ENCODE measurements at places on chromosomes 7 and 10. TPM values are rescaled to one million over a fixed set of nuclear protein-coding genes. Genes with fewer than 3 reads are reported as not detected.
A peak's percentile ranks its signal among the peaks of the same experiment; 100 is the strongest.

Gene IGF2BP3
- 0.61 TPM for total RNA-seq

Gene AKR1D1
- total RNA-seq, result not detected

Gene PRR15
- not detected for total RNA-seq

Gene ERVW-1
- total RNA-seq, result not detected

Gene ANXA8
- total RNA-seq, result not detected

Gene LIPK
- total RNA-seq, result not detected

Gene GJD4
- not detected for total RNA-seq

GRCh38 chr7:54725255-54725654 lies 33.8 kb downstream of the SEC61G start:
- no peak overlapping the region for H3K4me3 ChIP-seq
- no peaks in the 10 kb centered on the region for H3K27me3 ChIP-seq
- DNase-seq, result no peak
- H3K27ac ChIP-seq, result no peak overlapping the region
- H3K4me1 ChIP-seq, result no peaks in the 10 kb centered on the region

- H3K4me1 ChIP-seq, result no peaks in the 10 kb centered on the region
- no peaks in the 10 kb centered on the region for H3K27me3 ChIP-seq
- H3K36me3 ChIP-seq, result no peaks in the 10 kb centered on the region
- no peak overlapping the region for H3K4me3 ChIP-seq
Measured at GRCh38 chr7:80960244-80960795, 41.5 kb upstream of the SEMA3C start.

- H3K27me3 ChIP-seq, result no peaks in the 10 kb centered on the region
- no peaks in the 10 kb centered on the region for H3K36me3 ChIP-seq
- H3K4me3 ChIP-seq, result no peak overlapping the region
Measured at GRCh38 chr7:85274454-85274853, 87.6 kb upstream of the SEMA3D start.

DNA sequence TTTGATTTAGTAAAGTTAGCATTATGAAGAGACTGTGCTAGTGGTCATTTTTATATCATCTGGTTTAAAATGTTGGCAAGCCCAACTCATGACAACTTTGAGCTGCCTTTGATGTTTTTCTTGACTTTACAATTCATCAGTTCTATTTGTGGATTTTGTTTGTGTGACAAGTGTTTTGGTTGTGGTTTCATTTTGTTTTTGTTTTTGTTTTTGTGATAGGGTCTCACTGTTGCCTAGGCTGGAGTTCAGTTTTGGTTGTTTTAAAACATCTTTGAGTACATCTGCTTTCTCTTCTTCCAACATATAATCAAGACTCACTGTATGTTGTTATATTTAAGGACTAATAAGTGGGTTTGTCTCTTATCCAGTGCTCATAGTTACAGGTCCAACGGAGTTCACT lies 17.6 kb upstream of the SFR1 start:
- no peak for DNase-seq
- no peaks in the 10 kb centered on the region for H3K27me3 ChIP-seq
- no peak overlapping the region for H3K27ac ChIP-seq
- peaks cover 4% of the 10 kb centered on the region for H3K4me1 ChIP-seq
- no peak overlapping the region for H3K4me3 ChIP-seq

DNA sequence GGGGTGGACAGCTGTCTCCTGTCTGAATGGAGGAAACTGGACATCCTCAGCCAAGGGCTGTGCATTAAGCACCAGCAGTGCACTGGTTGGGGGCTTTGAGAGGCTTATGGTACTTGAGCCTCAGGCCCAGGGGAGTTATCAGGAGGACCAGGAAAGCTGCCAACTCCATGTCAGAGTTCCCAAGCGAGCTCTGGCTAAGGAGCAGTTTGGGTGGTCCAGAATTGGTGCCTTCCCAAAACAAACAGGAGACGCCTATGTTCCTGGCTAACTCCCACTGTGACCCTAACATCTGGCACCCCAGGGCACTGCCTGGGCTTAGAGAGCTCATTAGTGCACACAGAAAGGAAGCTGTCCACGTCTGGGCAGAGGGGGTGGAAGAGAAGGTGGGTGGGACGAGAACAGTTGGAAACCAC lies 408.6 kb upstream of the NPVF start:
- H3K4me1 ChIP-seq, result no peaks in the 10 kb centered on the region
- H3K27ac ChIP-seq, result no peak overlapping the region
- no peaks in the 10 kb centered on the region for H3K36me3 ChIP-seq
- H3K27me3 ChIP-seq, result no peaks in the 10 kb centered on the region

- no peak for DNase-seq
- H3K4me1 ChIP-seq, result no peaks in the 10 kb centered on the region
- no peak overlapping the region for H3K4me3 ChIP-seq
- H3K27me3 ChIP-seq, result peaks cover 3% of the 10 kb centered on the region
Measured at GRCh38 chr7:70525991-70526390, 606.0 kb upstream of the GALNT17 start.

DNA sequence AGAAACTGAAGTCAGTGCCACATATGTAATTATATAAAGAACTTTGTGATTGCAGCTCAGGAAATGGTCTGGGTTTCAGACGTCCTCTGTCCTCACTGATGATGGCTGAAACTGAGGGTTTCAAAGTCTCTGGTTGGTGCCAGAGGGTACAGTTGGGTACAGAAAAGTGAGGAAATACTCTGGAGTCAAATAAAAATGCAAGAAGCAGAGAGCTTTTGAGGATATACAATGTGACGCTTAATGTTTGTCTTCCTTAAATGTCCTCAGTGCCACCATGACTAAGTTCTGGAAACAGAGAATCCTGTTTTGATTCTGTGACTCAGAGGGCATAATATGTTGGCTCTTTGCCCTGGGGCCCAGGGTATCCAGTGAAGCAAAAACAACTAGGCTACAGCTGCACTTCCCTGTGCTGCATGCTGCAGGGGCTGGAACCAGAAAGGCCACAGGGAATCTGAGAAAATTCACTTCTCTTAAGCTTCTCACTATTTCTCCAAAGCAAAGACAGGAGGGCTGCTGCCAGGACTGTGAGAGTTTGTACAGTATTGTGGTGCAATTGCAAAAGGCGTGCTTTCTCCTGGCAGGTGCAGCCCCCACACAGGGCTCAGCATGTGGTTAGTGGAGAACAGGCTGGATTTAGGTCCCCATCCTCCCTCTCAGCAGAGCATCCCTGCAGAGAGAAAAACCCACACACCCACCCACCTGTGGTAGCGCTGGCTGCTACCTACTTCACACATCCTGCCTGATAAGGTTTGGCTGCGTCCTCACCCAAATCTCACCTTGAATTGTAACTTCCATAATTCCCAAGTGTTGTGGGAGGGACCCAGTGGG lies 169.5 kb upstream of the SVIL start:
- no peak overlapping the region for H3K27ac ChIP-seq
- peak; percentile 40 for DNase-seq
- H3K27me3 ChIP-seq, result peaks cover 9% of the 10 kb centered on the region
- H3K36me3 ChIP-seq, result peaks cover 2% of the 10 kb centered on the region
- no peak overlapping the region for H3K4me3 ChIP-seq

- no peak for DNase-seq
- no peak overlapping the region for H3K27ac ChIP-seq
- H3K4me3 ChIP-seq, result no peak overlapping the region
- H3K36me3 ChIP-seq, result no peaks in the 10 kb centered on the region
Measured at GRCh38 chr10:103929381-103929921, 11.5 kb upstream of the STN1 start.

- no peaks in the 10 kb centered on the region for H3K36me3 ChIP-seq
- H3K27ac ChIP-seq, result no peak overlapping the region
- peaks cover 7% of the 10 kb centered on the region for H3K4me1 ChIP-seq
- H3K4me3 ChIP-seq, result no peak overlapping the region
- H3K27me3 ChIP-seq, result peaks cover 7% of the 10 kb centered on the region
Measured at GRCh38 chr10:7075110-7075509, 335.7 kb downstream of the SFMBT2 start.

DNA sequence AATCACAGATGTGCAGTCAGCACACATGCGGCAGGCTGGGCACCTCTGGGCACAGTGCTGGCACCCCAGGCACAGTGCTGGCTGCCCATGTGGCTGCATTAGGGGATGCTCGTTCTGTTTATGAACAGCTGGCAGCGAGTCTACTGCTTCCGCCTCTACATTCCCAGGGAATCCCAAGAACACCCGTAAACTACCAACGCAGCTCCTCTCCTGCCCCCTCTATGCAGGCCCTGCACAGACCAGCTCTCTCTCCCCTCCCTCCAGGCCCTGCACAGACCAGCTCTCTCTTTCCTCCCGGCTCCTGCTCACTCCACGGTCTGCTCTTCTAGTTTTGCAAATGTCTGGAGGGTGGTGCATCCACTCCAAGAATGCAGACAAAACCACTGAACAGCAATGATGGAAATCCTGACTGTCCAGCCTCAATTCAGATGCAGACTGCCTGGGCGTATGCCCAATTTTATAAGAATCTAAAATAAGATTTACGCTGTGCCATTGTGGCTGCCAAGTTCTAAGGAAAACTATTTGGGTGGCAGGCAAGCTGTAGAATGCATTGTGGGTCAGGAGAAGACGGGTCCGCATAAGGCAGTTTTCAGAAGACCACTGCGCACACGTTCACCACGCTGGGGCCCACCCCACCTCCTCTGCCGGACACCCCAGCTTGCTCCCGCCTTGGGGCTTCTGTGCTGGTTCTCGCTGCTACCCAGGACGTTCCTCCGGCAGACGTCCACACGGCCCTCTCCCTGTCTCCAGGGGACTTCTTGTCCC lies 234.6 kb downstream of the ZMYND11 start:
- DNase-seq, result no peak
- H3K27ac ChIP-seq, result no peak overlapping the region
- H3K4me1 ChIP-seq, result no peaks in the 10 kb centered on the region
- no peak overlapping the region for H3K4me3 ChIP-seq

DNA sequence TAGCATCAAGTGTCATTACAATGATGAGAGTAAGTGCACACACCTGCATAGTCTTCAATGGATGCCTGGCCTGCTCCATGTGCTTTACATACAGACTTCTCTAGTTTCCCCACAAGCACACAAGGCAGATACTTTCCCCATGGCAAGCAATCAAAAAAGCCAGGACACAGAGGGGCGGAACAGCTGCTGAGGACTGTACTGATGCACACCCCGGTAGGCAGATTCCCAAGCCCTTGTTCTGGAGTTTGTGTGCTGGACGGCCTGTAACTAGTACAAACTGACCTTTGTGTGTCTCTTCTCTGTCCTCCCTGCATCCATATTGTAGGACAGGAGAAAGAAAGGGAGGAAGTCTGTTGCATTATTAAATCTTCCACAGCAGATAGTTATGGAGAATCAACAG lies 25.8 kb downstream of the UBE2D4 start:
- DNase-seq, result no peak
- H3K27me3 ChIP-seq, result no peaks in the 10 kb centered on the region
- H3K4me1 ChIP-seq, result peaks cover 7% of the 10 kb centered on the region
- no peak overlapping the region for H3K4me3 ChIP-seq
- H3K36me3 ChIP-seq, result peaks cover 23% of the 10 kb centered on the region
- peak overlapping the region; percentile 30 for H3K27ac ChIP-seq

DNA sequence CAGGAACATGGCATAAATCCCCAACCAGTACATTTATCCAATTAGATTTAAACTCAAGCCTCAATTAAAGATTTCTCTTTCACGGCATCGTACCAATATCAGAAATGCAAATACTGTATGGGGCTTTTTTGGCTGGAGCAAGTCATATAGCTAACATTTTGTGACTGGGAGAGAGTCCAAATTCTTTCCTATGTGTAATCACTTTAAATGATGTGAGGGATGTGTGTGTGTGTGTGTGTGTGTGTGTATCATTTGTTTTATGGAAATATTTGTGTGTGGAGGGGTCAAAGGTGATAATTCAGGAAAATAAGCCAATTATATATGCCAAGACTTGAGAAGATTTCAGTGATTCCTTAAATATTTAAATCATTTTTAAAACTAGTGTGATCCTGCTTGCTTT lies 196.6 kb downstream of the TRIL start:
- H3K27me3 ChIP-seq, result peaks cover 2% of the 10 kb centered on the region
- no peaks in the 10 kb centered on the region for H3K36me3 ChIP-seq
- no peak overlapping the region for H3K4me3 ChIP-seq
- H3K27ac ChIP-seq, result no peak overlapping the region

GRCh38 chr7:39094731-39095130 lies 117.0 kb downstream of the POU6F2 start:
- peaks cover 6% of the 10 kb centered on the region for H3K27me3 ChIP-seq
- H3K4me1 ChIP-seq, result no peaks in the 10 kb centered on the region
- no peak for DNase-seq
- H3K4me3 ChIP-seq, result no peak overlapping the region
- H3K36me3 ChIP-seq, result no peaks in the 10 kb centered on the region

DNA sequence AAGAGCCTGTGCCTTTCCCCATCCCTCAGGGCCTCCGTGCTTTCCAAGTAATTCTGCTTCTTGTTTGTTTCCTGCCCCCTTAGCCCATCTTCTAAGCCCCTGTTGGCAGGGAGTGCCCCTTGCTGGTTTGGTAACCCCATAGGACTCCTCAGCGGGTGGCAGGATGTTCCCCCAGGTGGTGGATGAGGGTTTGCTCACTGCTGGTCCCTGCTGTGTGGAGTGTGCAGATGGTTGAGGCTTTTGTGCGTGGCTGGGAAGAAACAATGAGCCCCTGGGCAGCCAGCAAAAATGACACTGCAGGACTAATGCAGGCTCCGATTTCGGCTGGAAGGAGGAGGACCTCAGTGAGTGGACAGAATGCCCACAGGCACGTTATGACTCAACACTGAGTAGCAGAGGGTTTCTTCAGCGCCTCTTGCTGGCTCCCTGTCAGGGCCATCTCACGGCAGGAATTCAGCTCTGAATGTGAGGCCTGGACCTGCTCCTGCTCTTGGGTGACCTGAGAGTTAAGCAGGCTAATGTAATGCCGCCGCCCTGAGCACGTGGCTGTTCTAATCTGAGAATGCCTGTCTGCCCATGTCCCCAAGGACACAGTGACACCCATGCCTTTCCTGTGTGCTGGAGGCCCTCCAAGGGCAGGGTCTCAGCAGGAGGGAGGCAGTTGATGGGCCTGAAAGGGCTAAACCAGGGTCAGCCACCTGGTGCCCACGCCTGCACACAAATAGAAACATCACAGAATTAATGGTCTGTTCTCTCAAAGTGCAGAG lies 16.6 kb downstream of the BAG3 start:
- H3K36me3 ChIP-seq, result peaks cover 6% of the 10 kb centered on the region
- H3K27ac ChIP-seq, result no peak overlapping the region
- DNase-seq, result no peak

DNA sequence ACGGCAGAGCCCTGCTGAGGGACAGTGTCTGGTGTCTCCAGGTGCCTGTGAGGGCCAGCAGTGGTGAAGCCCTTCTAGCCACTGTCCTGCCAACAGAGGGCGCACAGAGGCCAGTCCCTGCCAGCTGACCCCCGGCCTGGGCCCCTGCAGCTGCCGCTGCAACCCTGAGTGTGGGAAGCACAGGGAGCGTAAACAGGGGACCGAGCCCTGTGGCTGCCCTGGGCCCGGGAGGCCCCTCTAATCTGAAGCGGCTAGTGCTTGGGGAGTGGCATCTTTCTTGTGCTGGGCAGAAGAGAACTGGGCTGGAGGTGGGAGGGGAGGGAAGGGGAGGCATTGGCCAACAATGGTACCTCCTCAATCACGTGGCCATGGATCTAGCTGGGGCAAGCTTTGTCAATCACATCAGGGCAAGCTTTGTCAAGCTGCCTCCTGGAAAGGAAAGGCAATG lies 34.6 kb downstream of the TRIM8 start:
- H3K4me3 ChIP-seq, result no peak overlapping the region
- peaks cover 6% of the 10 kb centered on the region for H3K36me3 ChIP-seq
- peaks cover 48% of the 10 kb centered on the region for H3K4me1 ChIP-seq
- peak; percentile 42 for DNase-seq

GRCh38 chr10:72184156-72184555 lies 31.7 kb upstream of the ANAPC16 start:
- peaks cover 39% of the 10 kb centered on the region for H3K36me3 ChIP-seq
- H3K4me1 ChIP-seq, result peaks cover 5% of the 10 kb centered on the region
- no peak for DNase-seq
- H3K27me3 ChIP-seq, result no peaks in the 10 kb centered on the region
- H3K27ac ChIP-seq, result no peak overlapping the region

GRCh38 chr10:110416776-110417711 lies 80.7 kb upstream of the DUSP5 start:
- H3K4me3 ChIP-seq, result no peak overlapping the region
- H3K27ac ChIP-seq, result no peak overlapping the region
- no peaks in the 10 kb centered on the region for H3K27me3 ChIP-seq
- H3K4me1 ChIP-seq, result peaks cover 78% of the 10 kb centered on the region

All from activated CD8-positive, alpha-beta T cell treated with anti-CD3 and anti-CD28 coated beads for 36 hours (primary cell).